ENCODE measurements at places on chromosomes 5 and 9.

- no peaks in the 10 kb centered on the region for H3K27me3 ChIP-seq
- H3K4me1 ChIP-seq: no peaks in the 10 kb centered on the region
- H3K27ac ChIP-seq: no peak overlapping the region
Observed at GRCh38 chr5:147081311-147081764, 153.5 kb upstream of the STK32A start.

GRCh38 chr5:171484460-171484899 is 65.0 kb downstream of the FGF18 start:
- H3K4me1 ChIP-seq: peaks cover 3% of the 10 kb centered on the region
- H3K27me3 ChIP-seq: peaks cover 2% of the 10 kb centered on the region
- peak; percentile 51 for DNase-seq

DNA sequence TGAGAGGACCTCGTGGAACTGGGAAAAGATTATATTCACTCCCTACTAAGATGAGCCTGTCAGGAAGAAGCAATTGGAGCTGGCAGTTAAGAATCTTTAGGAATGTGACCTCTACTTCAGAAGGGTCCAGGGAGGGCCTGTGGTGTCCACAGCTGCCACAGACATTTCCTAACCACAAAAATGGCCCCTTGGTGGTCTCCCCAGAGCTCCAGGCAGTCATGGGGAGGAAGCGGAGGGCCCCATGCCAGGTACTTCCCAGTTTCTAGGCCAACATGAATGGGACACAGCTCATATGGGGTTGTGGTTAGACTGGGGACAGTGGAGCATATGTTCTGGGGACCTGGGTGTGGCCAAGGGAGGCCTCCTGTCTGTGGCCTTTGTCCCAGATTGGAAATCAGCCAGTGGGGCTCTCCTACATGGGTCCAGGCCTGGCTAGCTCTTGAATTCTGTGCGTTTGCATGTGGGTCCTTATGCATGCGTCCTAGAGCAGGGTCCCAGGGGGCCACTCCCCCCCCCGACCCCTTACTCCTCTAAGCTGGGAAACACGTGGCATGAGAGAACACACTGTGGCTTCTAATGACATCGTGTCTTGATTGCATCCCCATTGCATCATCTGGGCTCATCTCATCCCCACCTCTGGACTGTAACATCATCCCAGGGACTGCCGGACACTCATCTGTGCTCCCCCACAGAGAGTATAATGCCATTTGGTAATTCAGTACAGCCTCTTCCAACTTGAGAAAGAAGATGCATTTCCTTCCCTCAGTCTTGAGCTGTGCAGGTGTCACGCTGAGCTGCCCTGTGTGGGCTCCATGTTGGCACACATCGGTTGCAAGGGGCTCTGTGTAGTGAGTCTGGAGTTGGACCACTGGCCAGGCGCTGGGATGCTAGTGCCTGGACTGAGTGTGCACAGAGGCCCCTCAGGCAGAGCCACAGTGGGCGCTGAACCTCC is 31.3 kb downstream of the IRF1 start:
- H3K27me3 ChIP-seq: no peaks in the 10 kb centered on the region
- H3K4me3 ChIP-seq: peak overlapping the region; percentile 21
- DNase-seq: no peak
- peaks cover 51% of the 10 kb centered on the region for H3K36me3 ChIP-seq
- H3K27ac ChIP-seq: peak overlapping the region; percentile 99
- H3K4me1 ChIP-seq: peaks cover 94% of the 10 kb centered on the region

DNA sequence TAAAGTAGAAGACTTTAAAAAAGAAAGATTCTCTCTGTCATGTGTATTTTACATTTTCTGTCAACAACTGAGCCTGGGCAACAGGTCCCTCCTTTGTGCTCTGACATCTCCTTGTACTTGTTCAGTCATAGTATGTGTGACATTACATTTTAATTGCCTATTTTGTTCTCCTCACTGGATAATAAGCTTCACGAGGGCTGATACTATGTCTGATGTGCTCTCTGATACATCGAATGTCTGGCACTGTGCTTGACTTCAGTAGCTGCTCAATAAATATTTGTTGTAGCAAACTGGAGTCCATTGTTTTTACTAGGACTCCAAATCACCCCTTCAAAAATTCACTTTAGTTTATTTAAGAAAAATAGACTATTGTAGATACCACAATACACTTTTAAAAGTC is 482.0 kb downstream of the RASEF start:
- H3K27ac ChIP-seq: no peak overlapping the region
- no peaks in the 10 kb centered on the region for H3K4me1 ChIP-seq
- no peaks in the 10 kb centered on the region for H3K36me3 ChIP-seq

DNA sequence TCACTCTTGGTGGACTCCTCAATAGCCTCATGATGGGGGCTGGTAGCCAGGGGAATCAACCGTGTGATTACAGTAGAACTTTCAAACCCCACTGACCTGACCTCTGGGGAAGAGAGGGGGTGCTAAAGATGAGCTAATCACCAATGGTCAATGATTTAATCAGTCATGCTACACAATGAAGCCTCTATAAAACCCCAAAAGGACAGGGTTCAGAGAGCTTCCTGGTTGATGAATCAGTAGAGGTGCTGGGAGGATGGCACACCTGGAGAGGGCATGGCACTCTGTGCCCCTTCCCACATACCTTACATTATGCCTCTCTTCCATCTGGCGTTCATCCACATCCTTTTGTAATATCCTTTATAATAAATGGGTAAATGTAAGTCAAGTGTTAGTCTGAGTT is 8.9 kb upstream of the SH3TC2 start:
- no peak for DNase-seq
- H3K27ac ChIP-seq: no peak overlapping the region

DNA sequence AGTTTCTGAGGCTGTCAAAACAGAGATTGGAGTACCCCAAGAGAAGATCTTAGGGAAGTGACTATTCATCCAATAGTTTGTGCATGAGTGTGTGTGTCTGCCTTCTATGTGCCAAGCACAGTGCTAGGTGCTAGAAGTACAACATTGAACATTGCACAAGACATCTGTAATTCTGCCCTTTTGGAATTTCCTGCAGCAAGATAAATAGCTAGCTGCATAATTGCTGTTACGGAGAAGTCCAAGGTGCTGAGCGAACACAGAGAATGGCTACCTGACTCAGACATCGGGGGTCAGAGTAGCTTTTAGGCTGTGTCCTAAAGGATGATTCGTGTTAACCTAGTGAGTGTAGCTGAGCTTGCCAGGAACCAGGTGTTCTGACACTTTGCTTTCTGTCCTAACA is 44.8 kb downstream of the PAPPA start:
- no peaks in the 10 kb centered on the region for H3K27me3 ChIP-seq
- no peak overlapping the region for H3K27ac ChIP-seq
- no peak for DNase-seq
- H3K36me3 ChIP-seq: no peaks in the 10 kb centered on the region
- H3K4me3 ChIP-seq: no peak overlapping the region

DNA sequence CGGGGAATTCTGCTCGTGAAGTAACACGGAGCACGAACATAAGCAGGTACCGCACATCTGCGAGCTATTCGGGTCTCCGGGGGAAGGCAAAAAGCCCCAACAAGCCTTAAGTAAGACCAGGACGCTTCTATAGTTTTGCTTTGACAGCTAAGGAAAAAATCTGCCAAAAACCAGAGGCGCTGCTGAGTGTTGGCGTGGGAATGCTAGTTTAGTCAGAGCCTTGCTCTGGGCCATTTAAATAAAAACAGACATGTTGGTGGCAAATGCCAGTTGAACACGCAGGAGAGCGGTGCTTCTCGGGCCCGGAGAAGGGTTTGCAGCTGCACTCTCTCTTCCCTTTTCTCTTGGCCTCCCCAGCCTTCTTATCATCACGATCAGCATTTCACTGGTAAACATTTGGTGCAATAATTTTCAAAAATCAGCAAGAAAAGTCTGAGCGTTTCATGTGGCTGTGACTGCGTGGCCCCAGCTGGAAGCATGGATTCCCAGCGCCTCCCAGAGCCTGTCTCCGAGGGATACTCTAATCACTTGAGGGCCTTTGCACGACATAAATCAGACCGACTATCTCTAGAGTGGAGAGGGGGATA is 6.4 kb upstream of the NOTCH1 start:
- no peaks in the 10 kb centered on the region for H3K36me3 ChIP-seq
- DNase-seq: no peak
- H3K27ac ChIP-seq: no peak overlapping the region
- H3K4me3 ChIP-seq: no peak overlapping the region
- H3K27me3 ChIP-seq: peaks cover 13% of the 10 kb centered on the region
- H3K4me1 ChIP-seq: peaks cover 11% of the 10 kb centered on the region

All from activated CD8-positive, alpha-beta memory T cell treated with anti-CD3 and anti-CD28 coated beads, Interleukin-2, amount 10 ng/mL, durations not matched to agents 7 days and 5 days (primary cell).